Hepatocyte (in vitro differentiated cells): ENCODE measurements at places on chromosomes 5 and 9. TPM values are rescaled to one million over a fixed set of nuclear protein-coding genes. Genes with fewer than 3 reads are reported as not detected.

Gene PRDM9
- total RNA-seq = 0.56 TPM in 1 of 2 replicates, not detected in the other

Gene FOXD4L6
- total RNA-seq = not detected in 2 replicates

Gene ZDHHC11B
- 0.16 and 0.83 TPM in 2 replicates for total RNA-seq

DNA sequence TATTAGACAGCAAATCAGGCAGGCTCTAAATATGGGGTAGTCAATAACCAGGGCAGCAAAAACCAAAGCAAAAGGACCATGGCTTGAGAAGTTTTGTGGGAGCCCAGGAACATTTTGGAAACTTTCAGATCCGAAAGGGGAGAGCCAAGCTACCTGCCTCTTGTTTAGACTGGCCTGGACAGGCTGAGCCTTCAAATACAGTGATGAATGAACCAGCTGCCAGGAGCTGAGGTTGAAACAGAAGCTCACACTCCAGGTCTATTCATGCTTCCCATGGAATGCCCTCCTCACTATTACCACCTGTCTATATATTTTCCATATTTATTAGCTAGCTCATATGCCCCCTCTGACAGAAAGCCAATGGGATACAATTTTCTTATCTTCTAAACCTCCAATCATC, 150.8 kb upstream of the SLC44A1 start:
- DNase-seq = no peak

GRCh38 chr9:75851917-75852316, 38.6 kb upstream of the PCSK5 start:
- no peak for DNase-seq

- DNase-seq = peak; percentile 59
These were observed 118.8 kb downstream of the CDC42SE2 start for GRCh38 chr5:131382407-131383395.

- no peak for DNase-seq
These were observed 732 bp downstream of the GBGT1 start for GRCh38 chr9:133162861-133163503.
